ENCODE measurements at places on chromosomes 7 and 10.

DNA sequence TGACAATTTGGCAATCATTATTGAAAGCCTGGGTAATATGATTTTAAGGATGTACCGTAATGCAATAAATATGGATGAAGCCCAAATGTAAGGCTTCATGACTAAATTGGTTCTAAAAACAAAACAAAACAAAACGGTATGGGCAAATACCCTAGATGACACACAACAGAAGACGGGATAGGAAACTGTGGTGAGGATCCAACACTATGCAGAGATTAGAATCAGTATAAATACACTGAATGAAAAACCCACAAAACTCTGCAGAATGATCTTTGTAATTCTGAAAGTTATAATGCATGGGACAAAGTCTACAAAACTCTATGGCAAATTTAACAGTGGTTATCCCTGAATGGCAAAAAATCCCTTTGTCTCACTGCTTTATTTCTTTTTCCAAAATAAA is 57.6 kb downstream of the MALSU1 start:
- no peak for DNase-seq

DNA sequence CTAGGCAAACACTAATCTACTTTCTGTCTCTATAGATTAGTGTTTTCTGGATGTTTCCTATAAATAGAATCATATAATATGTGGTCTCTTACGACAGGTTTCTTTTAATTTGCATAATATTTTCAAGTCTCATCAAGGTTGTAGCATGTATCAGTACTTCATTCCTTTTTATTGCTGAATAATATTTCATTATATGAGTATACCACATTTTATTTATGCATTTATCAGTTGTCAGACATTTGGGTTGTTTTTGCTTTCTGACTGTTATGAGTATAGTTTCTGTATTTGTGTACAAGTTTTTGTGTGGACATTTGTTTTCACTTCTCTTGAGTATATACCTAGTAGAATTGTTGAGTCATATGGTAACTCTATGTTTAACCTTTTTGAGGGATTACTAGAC is 48.2 kb downstream of the SHOC2 start:
- no peak for DNase-seq

- no peak for DNase-seq
Measured at GRCh38 chr10:116053910-116054309, 219.1 kb downstream of the GFRA1 start.

DNA sequence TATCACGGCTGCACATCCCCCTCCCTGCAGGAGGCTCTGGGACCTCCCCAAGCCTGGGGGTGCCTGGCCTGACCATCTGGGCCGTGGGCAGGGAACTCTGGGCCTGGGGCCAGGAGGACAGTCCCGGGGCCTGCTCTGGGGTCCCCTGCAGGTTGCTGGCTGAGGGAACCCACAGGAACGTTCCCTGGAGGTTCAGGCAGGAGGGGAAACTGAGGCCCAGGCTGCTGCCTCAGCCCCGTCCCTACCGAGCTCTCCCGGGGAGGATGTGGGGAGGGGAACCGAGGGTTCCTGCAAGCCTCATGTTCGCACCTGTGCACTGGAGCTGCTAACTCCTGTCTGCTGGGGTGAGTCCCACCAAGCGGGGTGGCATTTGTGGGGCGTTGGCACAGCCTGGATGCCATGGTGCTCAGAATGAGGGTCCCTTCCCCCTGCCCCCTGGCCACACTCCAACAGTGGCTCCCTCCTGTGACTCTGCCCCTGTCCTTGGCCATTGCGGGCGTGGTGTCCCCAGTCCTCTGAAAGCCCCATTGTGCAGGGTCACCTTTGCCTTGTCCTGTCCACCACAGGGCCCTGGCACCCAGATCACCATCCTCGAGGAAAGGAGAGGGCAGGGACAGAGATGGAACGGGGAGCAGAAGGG is 9.4 kb downstream of the ELFN1 start:
- no peak for DNase-seq

GRCh38 chr7:128304212-128304611 is 39.5 kb downstream of the RBM28 start:
- DNase-seq, result no peak

DNA sequence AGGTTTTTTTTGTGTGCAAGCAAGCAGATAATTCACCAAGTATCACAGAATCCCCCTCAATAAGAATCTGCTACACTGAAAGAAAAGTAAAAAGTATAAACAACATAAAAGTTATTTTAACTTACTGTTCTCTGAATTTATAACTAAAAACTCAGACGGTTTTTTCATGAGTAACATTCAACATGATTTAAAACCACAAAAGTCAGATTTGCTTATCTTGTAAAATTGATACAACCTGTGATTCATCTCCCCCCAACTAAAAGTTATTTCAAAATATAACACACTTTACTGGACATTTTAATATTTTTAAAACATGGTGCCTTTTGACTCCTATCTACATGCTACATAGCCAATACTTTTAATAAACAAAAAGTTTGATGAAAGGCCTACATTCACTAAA is 32.8 kb downstream of the TSPAN12 start:
- no peak for DNase-seq

DNA sequence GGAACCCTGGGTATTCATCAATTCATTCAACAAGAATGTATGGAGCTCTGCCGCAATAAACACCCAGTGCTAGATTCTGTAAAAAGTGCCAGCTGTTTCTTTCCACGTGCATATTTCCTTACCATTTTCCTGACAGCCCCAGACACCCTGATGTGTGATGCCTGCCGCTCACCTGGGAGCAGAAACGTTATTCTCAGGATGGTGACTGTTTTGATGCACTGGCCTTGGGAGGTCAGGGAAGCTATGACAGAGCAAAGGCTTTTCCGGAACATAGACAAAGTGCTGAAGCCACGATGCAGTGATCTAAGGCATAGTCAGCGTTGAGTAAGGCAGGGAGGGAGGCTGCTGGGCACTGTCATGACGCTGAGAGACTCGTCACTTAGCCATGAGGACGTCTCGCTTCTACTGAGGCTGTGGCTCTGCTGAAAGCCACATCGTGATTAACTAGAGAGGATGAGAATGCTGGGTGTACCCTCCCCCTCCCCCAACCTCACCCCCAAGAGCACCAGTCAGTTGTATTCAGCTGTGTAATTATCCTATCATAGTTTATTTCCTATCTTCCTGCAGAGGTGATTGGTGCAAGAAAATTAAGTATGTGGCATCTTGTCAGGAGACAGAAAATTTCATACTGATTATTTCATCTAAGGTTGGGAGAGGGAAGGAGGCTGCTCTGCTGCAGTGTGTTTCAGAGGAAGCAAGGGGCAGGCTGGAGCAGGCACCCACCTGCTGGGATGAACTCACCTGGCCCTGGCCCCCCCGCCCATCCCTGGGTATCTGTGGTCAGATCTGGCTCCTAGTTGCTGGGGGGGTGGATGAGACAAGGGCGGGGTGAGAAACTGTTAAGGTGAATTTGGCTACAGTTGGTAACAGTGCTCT is 48.8 kb upstream of the SMNDC1 start:
- DNase-seq, result peak; percentile 27

GRCh38 chr10:56623064-56623463 is 262.0 kb upstream of the ZWINT start:
- DNase-seq, result no peak

GRCh38 chr10:132094581-132095234 is 29.0 kb downstream of the JAKMIP3 start:
- no peak for DNase-seq
